ENCODE measurements at places on chromosomes 6 and 20.
A peak's percentile ranks its signal among the peaks of the same experiment; 100 is the strongest.

DNA sequence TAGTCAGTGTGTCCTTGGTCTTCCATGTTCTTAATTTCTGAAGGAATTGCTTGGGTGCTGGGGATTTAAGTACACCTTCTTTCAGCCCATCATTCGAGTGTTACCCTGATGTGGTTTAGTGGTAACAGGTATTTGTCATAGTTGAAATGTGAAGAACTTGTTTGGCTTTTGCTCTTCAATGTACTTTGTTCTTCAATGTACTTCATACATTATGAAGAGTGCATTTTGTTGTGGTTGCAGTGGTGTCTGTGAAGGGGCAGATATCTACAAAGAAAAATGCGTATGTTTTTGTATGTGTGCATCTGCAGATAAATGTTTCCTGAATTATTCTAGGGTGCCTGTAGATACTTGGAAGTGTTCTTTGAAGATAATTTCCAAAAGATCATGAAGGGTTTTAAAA is 111.2 kb upstream of the SUPT3H start:
- DNase-seq, result no peak

DNA sequence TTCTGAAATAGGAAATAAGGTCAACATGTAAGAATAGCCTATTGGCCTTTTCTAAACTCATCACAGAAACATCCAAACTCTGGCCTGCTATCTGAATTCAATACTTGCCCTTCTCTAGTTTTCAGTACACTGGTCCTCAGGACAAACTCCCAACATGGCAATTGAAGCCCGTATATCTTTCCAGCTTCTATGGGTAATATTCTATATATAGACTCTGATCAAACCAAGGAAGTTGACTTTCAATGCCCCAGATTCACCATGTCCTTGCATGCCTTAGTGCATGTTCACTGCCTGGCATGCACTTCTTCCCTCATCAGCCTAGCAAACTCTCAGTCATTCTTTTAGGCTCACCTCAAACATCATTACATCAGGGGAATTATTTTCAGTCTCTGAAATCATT is 73.2 kb downstream of the RSPO3 start:
- DNase-seq, result no peak

DNA sequence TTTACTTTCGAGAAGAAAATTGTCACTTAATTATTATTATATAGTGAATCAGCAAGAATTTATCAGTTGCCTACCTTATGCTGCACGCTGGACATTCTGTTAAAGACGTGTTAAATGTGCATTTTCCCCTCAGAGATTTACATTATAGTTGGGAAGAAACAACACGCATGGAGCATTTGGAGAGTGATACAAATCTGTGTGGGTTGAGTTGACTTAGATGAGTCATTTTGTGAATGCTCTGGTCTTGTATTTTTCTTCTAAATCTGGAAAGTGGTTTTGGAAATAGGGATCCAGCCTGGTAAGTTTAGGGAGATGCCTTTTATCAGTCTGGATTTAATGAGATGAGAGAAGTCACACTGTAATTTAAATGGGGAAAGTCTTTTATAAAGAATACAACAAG is 24.0 kb upstream of the SMIM26 start:
- no peak for DNase-seq

- no peak for DNase-seq
Measured at GRCh38 chr20:63301671-63302070, 8.7 kb downstream of the COL20A1 start.

DNA sequence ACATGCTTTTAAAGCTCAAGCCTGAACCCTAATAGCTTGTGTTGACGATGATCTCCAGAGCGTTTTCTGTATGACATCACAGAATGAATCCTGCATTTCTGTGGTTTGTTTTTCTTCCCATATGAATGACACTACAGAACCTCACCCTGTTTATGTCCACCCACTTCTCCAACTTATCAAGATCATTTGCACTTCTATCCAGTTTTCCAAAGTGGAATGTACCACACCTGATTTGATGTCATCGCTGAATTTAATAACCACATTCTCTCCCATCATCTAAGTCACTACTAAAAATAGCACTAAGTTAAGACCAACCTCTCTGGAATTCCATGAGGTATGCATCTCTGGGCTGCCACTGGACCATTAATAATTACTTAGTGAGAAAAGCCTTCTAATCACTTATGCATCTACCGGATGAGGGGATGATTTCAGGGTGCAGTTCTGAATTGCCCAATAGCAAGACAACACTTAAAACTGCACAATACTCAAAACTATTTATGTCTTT is 33.3 kb upstream of the CITED2 start:
- DNase-seq, result peak; percentile 93

DNA sequence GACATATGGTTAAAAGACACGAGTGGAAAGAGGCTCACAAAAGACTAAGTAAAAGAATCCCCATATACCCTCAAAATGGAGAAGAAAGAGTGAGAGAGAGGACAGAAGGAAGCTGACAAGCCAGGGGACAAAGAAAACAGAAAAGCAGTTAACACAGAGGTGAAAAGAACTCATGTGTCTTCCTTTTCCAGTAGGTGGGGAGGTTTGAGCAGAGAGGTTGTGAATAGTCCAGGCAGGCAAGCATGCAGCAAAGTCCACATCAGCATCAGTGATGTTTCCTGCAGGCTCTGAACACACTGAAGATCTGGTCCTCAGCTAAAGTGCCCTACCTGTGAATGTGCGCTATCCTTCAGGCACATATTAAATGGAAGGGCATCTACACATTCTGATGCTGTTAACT is 196.5 kb upstream of the IRAK1BP1 start:
- DNase-seq, result no peak

GRCh38 chr6:55756531-55757031 is 118.8 kb downstream of the BMP5 start:
- DNase-seq, result no peak

GRCh38 chr6:39411465-39411864 is 89.0 kb upstream of the KCNK16 start:
- no peak for DNase-seq

DNA sequence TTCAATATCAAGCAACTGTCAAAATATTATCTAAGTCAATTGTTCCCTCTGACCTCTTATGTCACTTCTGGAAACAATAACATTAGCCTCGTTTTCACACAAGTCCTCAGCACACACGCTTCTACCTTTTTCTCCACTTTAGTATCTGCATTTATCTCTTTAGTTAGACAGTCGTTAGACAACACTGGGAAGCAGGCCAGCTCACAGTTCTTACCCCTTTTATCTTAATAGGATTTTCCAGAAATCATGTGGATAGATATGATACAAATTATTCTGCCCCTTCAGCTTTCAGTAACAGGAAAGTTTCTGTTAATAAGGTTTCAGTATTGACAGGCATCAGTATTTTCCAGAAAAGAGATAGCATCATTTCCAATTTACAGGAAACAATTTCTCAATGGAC is 25.9 kb upstream of the HAO1 start:
- DNase-seq, result no peak

DNA sequence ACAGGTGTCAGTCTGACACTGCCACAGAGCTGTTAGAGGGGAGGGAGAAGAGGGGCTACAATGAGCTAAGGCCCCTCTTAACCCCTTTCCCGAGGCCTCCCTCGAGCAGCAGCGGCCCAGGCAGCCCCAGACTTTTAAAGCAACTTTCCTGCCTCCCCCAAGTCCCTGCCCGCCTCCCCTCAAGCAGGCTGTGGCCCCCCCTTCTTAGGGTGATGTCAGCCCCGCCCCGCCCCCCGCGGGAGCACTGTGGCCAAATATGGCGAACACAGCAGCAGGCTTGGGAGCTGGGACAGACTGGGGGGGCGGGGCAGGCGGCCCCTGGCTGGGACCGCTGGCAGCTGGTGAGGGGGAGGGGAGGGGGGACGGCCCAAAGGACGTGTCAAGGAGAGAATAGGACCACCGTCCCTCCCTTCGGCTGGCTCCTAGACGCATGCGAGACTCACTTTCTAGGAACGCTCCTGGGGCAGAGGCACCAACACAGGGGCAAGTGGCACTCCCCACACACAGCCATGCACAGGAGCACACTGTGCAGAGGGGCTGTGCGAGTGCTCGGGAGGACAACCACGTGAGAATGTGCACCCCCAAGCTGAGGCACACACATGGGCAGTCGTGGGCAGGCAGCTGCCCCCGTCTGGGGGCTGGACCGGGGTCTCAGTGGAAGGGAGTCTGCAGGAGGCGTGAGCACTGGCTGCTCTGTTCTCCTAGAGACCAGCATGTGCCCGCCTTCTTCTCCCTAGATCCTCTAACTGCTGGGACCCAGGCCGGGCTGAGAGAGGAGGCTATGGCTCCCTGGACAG is 6.7 kb downstream of the TEAD3 start:
- DNase-seq, result peak; percentile 77
